CD4-positive, alpha-beta T cell treated with Interleukin-1 beta for 1 hour (primary cell): ENCODE measurements at places on chromosomes 2 and 18.

- DNase-seq: no peak
Measured at GRCh38 chr2:51324051-51324450, 292.1 kb upstream of the NRXN1 start.

GRCh38 chr2:79887747-79888374, 375.0 kb downstream of the CTNNA2 start:
- no peak for DNase-seq

DNA sequence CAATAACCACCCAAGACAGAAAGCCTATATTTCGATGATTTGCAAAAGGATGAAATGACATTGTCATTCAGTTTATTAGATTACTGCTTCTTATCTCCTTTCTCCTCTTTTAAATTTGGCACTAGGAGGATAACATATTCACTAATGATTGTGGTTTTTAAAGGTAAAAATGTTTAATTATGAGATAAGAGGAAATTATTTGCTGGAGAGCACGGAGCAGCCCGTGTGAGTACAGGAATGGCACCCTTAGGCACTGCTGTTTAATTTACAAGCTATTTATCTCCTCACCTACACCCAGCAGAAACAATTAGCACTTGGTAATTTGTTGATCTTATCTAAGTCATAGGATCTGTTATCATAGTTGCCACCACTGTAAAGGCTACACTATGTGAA, 87.4 kb upstream of the SP3 start:
- DNase-seq: no peak

- no peak for DNase-seq
Measured at GRCh38 chr18:78113940-78114251, 864.2 kb downstream of the GALR1 start.

- no peak for DNase-seq
Measured at GRCh38 chr2:240042740-240043139, 10.6 kb downstream of the OR6B3 start.

GRCh38 chr2:187994464-187995331, 297.0 kb upstream of the GULP1 start:
- DNase-seq: no peak
